ENCODE measurements at places on chromosomes 13 and 19.

DNA sequence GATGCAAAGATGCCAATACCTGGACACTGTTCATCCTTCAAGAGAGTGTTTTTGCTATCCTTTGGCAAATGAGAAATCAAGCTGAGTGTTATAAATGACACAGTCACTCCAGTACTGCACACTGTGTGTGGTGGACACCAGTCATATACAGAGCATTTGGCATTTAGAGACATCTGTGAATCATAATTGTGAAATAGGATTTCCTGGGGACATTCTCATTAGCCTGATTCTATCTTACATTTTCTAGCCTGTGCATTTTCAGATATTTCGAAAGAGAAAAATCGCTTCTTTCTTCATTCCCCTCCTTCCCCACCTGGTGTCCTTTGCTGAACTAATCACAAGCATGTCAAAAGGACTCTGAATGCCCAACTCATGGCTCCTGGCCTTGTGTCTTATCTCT, 781.0 kb upstream of the ARGLU1 start:
- DNase-seq, result no peak

GRCh38 chr13:94902722-94903407, 190.5 kb upstream of the SOX21 start:
- DNase-seq, result no peak

GRCh38 chr19:56751078-56751489, 79.5 kb upstream of the ZNF835 start:
- DNase-seq, result no peak

DNA sequence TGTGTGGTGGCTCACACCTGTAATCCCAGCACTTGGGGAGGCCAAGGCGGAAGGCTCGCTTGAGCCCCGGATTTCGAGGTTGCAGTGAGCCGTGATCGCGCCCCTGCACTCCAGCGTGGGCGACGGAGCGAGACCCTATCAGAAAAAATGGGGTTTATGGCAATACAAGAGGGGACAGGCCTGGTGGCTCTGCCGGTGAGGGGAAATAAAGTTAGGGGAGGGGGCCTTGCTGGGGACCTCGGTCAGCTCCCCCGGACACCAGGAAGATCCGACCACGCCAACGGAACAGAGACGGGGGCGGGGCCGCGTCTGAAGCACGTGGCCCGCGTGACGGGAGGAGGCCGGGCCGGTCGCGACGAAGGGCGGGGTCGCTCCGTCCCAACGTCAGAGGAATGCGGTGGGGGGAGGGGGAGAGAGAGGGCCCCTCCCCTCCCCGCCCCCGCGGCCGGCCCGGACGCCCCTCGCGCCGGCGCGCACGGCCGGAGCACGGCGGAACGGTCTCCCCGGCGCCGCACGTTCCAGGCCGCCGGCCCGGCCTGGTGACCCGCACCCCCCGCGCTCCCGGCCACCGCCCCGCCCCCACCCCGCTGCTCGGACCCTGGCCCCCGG, 1.9 kb upstream of the HNRNPL start:
- no peak for DNase-seq

DNA sequence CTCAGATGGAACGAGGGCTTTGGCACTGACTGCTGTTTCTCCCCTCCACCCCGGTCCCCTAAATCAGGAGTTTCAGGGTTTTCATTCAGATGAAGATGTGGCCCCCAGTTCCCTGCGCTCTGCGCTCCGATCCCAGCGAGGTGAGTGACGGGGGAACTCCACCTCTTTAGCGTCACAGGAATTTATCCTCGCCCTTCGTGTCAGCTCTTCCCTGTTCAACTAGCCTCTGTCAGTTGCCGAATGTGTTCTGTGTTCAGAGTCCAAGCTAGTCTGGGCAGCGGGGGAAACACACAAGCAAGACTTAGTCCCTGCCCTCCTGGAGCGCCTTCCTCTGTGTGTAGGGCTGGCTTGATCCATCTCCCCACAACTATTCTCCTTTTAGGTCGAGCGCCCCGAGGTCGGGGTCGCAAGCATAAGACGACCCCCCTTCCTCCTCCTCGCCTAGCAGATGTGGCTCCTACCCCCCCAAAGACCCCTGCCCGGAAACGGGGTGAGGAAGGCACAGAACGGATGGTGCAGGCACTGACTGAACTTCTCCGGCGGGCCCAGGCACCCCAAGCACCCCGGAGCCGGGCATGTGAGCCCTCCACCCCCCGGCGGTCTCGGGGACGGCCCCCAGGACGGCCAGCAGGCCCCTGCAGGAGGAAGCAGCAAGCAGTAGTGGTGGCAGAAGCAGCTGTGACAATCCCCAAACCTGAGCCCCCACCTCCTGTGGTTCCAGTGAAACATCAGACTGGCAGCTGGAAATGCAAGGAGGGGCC, 1.8 kb downstream of the KMT2B start:
- no peak for DNase-seq

- no peak for DNase-seq
These were observed 30.8 kb downstream of the PRR22 start for GRCh38 chr19:5753743-5754142.

- DNase-seq, result no peak
These were observed 18.8 kb upstream of the ZMYM5 start for GRCh38 chr13:19882231-19882630.

- DNase-seq, result no peak
These were observed 36.4 kb downstream of the ATP11A start for GRCh38 chr13:112726016-112726767.

- no peak for DNase-seq
These were observed 754 bp upstream of the SIX5 start for GRCh38 chr19:45769821-45770191.

DNA sequence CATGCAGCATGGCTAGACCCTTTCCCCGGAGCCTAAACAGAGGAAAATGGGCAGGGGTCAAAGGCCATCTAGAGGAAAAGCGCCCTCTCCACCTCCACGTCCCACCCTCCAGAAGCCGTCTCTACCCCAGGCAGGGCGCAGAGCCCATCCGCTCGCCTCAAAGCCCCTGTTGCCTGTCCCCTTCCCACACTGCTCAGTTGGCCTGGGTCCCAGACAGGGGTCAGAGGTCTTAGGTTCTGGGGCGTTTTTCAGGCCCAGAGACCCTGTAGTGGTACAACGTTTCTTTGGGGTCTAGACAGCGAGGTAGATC, 285 bp downstream of the TMEM143 start:
- no peak for DNase-seq

GRCh38 chr13:99926014-99926731, 45.4 kb downstream of the ZIC5 start:
- DNase-seq, result no peak

DNA sequence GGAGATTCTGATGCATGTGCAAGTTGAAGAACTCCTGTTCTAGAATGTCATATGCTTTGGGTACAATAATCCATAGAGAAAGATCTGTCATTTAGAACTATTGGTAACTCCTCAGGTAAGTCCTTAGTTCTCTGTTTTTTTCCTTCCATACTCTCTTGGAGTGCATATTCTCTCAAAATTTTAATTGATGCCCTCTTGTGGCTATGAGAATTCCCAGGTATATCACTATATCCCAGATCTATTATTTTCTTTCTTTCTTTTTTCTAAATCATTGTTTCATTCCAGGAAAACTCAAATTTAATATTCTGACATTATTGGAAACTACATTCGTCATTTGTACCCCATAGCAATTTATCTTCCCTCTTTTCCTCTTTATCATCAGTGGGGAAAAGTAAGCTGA, 485.4 kb downstream of the KLF5 start:
- DNase-seq, result no peak

- DNase-seq, result no peak
These were observed 22.1 kb downstream of the CD70 start for GRCh38 chr19:6568816-6569215.

GRCh38 chr13:80371840-80372509, 31.0 kb upstream of the SPRY2 start:
- no peak for DNase-seq

DNA sequence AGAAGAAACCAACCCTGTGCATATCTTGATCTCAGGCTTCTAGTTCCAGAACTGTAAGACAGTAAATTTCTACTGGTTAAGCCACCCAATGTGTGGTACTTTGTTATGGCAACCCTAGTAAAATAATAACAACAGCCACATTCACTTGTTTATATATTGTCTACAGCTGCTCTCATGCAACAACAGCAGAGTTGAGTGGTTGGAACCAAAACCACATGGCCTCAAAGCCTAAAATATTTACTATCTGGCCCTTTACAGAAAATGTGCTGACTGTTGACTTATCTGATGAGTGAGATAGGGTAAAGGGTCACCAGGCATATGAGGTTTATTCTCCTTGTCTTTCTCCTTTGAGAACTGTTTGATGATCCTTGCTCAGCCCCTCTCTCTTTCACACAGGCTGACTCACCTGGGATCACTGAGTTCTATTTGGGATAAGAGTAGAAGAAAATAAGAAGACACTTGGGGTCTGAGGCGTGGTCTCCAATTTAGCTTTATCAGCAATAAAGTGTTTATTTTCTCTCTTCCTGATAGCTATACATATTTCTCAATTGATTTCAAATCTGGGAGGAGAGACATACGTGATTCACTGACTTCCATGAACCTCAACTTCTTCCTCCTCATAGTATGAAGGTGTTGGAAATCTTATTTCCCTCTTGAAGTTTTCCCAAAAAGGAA, 227.5 kb upstream of the STARD13 start:
- no peak for DNase-seq

DNA sequence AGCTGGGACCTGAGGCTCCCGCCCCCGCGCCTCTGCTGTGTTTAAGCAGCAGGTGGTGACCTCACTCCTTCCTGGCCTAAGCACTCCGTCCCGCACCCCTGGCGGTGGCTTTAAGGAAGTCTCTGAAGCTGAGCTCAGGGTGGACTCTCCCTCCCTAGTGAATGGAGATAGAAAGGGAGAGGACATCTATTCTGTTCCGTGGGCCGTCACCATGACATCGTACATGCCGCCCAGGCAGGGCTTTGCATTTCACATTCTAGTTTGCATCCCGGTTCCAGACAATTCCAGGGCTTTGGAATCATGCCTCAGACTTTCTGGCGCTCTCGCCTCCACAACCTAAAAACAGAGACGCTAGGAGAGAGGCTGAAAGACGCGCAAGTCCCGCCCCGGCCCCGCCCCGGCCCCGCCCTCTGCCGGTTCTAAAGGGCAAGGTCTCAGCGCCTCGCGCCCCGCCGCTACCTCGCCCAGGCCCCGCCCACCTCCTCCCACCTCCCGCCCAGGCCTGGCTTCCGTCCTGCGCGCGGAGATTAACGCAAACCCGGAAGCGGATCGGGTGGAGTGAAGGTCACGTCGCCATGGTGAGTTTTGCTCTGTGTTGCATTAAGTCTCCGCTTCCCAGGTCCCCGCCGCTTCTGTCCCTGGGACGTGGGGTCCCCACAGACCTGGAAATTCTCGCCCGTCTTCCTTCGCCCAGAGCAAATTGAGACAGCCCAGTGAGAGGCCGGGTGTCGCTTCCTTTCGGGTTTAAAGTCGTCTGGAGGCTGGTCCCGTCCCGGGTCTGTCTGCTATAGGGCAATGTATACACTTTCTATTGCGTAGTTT, at the start of gene ZNF808:
ZNF808 (plus strand) TSS at position 535 of the 822 bp plus-strand sequence. CDS start 15,617 bp downstream, outside the sequence.
- DNase-seq, result peak; percentile 71

DNA sequence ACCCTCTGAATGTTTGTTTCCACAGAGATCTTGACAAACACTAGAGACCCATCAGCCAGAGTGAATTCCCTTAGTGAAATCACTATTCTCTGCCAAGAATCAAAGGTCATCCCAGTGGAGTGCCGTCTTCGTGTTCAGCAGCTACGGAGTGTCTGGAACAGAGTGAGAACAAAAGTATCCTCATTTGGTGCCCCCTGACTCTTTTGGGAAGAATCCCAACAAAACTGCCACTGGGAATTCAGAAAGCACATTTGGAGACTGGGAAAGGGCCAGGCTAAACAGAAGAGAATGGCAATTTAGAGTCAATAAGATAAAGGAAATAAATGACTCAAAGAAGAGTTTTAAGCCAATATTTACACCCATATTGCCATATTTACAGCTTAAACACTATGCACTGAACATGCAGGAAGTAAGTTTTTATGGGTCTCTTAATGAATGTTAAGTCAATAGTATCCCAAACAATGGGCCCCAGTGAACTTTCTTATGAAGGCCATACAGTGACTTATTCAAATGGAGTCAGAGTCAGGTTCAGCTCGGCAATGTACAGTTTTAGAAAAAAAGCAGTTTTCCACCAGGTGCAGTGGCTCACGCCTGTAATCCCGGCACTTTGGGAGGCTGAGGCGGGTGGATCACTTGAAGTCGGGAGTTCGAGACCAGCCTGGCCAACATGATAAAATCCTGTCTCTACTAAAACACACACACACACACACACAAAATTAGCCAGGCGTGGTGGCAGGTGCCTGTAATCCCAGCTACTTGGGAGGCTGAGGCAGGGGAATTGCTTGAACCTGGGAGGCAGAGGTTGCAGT, 392.6 kb downstream of the KLF5 start:
- no peak for DNase-seq

DNA sequence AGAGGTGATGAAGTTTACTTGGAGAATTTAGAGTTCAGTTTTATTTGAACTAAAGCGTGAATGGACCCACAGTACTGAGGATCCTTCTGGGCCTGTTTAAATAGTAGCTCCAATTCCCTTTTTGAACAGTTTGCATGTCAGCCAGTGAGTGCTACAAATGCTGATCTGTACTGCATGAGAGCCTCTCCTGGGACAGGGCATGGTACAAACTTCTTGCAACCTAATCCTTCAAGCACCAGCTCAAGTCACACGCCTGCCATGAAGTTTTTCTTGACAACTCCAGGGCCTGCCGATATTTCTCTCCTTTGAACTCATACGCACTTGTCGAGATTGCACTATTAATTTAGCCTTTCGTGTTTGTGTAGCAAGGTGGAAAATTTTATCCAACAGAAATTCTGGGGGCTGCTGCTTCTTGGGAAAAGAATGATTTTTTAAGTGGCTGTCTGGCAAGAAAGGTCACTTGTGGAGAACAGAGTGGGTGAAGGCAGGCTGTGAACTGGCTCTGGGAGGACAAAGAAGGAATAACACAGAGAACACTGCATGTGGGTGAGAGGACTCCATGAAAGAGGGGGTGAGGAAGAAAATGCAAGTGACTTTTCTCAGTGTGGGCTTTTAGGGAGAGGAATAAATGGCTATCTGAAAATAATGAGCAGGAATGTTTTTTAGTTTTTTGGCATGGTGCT, 192.5 kb downstream of the NDFIP2 start:
- no peak for DNase-seq

DNA sequence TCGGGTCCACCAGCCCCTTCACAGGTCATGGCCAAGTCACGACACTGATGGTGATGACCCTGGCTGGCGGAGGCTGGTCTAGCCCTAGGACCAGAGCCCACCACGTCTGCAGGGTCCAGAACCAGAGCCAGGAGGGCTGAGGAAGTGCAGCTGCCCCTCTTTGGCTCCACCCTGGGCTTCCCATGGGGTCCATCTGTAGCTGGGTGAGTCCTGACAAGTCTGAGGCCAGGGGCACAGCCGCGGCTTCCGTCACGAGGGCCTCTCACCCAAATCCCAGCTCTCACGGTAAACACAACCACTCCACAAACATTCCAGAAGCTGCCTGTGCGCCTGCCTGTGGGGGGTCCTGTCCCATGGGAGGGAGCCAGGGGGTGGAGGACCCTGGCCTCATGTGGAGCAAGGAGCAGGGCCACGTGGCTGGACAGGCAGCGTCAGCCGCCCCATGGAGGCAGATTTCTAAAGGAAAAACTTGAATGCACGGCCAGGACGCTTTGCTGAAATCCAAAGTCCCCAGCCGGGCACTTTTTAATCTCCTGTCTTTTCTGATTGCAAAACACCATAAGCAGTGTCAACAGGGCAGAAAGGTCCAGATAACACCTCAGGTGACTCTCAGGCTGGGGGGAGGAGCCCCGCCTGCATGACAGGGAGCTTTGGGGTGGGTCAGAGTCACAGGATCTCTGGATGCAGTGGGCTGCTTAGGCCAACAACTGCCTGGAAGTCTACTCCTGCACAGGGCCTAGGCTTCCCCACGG, 29.9 kb downstream of the CEBPG start:
- DNase-seq, result peak; percentile 10

GRCh38 chr19:3506384-3507340, 551 bp downstream of the FZR1 start:
- no peak for DNase-seq

GRCh38 chr13:110562696-110563462, 1.4 kb upstream of the RAB20 start:
- DNase-seq, result no peak

All from retinal pigment epithelial cell (primary cell).